Islet precursor cell (in vitro differentiated cells): ENCODE measurements at places on chromosomes 2 and 18.
A peak's percentile ranks its signal among the peaks of the same experiment; 100 is the strongest.

DNA sequence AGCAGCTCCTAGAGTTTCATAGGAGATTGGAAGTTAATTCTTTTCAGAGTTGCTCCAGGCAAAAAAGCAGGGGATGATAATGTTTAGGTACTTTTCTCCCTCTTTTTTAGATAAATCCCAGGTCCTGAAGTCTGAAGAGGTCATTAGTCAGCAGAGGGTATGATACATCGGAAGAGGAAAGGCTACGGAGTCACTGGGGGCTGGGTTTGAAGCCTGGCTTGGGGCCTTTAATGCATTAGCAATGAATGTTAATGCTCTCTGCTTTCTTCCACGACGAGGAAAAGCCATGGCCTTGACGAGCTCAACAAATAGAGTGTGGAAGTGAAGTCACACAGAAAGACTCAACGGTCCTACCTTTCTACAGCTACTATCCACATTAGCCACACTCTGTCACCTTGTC is 235.1 kb downstream of the NCKAP5 start:
- no peak for DNase-seq

DNA sequence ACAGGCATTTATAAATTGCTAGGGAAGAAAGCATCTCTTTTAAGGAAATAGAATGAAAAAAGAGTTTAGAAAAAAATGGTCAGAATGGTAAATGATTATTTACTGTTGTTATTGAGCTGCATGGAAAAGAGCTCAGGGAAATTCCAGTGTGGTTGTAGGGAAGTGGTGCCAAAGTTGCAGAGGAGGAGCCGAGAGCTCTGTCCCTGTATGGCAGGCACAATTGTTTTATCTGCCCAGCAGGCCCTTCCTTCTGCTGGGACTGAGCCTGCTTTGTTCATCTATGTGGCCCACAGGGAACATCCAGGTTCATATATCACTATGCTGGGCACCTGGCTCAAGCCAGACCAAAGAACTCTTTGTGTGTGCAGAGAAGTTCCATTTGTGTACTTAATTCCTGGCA is 80.8 kb upstream of the AGAP1 start:
- DNase-seq, result no peak

GRCh38 chr18:33577685-33578517 is at the start of gene ASXL3:
Gene ASXL3 (plus strand): TSS chr18:33578219. CDS start chr18:33578632, 413 bp downstream.
- DNase-seq, result peak; percentile 74

DNA sequence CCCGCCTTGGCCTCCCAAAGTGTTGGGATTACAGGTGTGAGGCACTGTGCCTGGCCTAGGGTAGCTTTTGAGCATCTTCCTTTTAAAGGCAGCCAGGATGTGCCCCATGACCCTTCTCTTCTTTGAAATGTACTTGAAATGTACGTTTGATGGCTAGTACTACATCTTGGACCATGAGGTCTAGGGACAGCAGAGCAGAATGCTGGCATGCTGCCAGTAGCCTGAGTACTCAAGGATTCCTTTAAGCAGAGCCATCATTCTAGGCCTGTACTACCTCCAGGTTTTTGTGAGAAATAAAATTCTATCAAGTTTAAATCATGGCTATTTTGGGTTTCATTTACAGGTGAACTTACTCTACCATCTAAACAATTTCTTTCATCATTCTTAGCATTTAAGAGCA is 2.9 kb upstream of the EML6 start:
- no peak for DNase-seq

DNA sequence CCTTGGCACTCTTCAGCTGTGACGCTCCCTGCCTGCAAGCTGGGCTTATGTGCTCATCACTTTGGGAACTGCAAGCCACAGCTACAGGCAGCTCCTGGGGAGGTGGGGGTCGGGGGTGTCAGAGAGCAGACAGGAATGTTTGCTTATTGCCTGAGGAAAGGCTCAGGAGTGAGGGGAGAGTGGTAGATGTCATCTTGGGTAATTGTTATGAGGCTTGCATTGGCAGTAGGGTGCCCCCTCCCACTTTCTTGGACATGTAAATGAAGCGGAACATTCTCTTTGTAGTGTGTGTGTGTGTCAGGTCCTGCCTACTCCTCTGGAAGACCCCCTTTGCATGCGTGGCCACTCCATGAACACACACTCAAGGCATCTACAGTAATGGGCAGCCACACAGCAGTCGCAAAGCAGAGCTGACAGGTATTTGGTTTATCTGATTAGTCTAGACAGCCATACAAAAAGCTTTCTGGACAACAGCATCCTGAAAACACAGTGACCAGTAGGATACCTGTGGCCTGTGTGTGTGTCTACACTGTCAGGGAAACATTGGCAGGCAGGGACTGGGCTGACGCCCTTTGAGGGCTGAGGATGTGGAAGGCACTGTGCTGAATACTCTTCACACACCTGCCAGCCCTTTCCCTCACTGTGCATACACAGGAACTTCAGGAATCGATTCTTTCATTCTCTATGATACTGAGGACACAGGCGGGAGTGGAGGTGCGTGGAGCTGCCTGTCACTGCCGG is 17.1 kb upstream of the MC2R start:
- DNase-seq, result no peak

DNA sequence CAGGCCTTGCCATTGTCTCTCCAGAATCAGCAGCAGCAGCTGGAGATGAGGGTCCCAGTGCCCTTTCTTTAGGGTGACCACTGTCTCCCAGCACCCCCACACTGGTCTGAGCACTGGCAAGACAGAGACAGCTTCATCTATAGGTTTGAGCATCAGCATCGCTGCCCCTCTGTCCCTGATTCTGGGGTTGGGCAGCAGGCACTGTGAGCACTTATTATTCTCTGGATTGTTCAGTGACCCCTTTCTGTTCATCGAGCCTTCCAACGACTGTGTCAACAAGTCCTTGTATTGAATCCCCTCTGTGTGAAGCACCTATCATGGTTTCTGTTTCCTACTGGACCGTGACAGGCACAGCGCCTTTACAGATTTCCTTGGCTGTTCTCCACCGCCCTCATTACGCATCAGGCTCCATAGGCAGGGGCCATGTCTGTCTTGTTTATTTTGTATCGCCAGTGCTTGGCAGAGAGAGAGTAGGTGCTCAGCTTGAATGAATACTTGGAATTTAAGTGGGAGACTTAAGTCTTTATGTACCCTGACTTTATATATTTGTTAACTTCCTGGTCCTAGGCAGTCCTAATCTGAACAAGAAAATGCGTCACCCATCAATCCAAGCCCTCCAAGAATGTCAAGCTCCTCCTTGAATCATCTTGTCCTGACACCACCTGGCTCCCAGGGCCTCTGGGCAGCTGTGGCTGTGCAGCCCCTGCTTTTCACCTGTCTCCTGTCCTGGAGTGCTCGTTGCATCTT is 11.4 kb downstream of the MALL start:
- DNase-seq, result peak; percentile 10

- DNase-seq, result no peak
Measured at GRCh38 chr2:138814123-138814898, 34.1 kb upstream of the NXPH2 start.

GRCh38 chr18:55405893-55406406 is 182.0 kb downstream of the TCF4 start:
- peak; percentile 79 for DNase-seq

DNA sequence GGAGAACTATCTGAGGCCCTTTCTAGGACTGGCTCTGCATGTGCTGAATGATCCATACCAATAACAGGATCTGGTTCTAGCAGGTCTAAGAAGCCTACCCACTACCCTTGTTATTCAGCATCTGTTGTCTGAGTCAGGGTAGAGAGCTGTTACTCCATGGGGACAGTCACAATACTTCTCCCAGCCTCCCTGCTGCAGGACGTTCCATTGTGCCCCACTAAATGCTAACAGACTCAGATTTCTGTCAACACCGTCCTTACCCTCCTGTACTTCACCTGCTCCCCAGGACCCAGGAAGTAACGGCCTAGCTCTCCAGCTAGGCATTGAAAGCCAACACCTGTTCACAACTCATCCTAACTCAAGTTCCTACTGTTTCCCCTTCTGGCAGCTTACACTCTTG is 719.7 kb upstream of the ID2 start:
- DNase-seq, result no peak

GRCh38 chr2:85185431-85185940 is 52.3 kb downstream of the TCF7L1 start:
- no peak for DNase-seq

DNA sequence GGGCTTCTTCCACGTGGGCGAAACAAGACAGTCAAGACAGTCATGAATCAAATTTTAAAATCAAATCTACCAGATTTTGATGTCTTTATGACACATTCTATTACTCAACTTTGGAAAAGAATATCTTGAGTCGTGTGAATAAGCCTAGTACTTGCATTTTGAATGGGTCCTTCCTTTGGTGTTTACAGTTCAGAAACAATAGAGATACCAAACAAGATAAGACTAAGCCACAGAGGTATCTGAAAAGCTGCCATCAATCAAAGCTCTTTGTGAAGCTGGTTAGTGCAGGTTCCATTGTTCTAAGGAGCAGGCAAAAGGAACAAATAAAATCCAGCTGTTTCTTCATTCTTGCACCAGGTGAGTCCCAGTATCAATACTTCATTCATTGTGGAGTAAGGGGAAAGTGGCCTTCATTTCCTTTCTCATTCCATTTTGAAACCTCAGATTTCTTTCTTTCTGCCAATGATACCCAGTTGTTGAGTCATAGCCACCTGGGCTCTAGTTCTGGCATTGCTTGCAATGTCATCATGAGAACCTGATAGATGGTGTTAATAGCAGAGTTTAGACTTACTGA is 151.7 kb upstream of the L3MBTL4 start:
- peak; percentile 63 for DNase-seq

- DNase-seq, result peak; percentile 84
Measured at GRCh38 chr2:31207790-31208189, 9.5 kb downstream of the CAPN14 start.

DNA sequence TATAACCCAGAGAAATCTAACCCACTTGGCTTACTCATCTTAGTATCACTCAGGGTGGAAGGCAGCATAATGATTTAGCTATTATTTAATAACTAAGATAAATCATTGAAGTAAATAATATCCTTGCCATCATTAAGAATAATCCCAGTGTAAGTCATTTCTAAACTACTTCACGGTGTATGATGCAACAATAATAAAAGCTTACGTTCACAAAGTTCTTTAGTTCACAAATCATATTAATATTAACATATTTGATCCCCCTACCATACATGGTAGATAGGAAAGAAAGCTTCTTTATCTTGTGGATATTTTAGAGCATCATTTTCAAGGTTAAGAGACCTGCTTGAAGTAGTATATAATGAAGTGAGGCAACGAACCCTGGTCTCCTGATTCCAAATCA is 401.0 kb downstream of the NCKAP5 start:
- no peak for DNase-seq

GRCh38 chr2:230924092-230924469 is 961 bp downstream of the GPR55 start:
- DNase-seq, result no peak

DNA sequence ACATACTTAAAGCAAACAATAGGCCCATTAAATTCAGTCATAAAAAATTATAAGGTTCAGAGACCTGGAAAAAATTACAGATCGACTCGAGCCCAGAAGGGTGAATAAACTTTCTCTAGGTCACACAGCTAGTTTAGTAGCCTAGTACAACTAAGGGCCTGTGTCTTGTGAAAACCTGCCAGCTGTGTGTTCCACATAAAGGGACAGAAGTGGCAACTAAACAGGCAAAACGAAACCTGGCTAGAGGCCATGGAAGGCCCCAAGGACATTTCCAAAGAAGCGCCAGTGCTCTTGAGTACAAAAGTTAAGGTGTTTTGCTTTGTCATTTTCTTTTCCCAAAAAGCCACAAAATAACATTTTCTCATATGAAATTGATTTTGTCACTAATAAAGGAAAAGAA is 164.9 kb downstream of the L3MBTL4 start:
- no peak for DNase-seq

DNA sequence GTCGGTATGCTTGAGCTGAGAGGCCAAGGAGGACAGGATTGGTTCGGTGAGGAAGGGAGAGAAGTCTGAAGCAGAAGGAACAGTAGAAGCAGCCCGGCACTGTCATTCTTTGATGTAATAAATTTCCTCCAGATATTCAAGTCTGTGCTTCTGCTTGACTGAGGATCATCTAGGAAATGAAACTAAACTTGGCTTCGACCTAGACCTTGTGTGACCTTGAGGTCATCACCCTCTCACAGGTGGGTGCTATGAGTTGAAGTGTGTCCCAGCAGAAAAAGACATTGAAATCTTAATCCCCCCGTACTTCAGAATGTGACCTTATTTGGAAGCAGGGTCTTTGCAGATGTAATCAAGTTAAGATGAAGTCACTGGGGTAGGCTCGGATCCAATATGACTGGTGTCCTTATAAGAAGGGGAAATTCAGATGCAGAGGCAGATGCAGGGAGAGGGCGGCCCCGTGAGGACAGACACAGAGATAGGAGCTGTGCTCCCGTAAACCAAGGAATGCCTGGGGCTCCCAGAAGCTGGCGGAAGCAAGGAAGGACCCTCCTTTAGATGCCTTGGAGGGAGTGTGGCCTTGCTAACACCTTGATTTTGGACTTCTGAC is 49.0 kb downstream of the PRKCE start:
- DNase-seq, result no peak

DNA sequence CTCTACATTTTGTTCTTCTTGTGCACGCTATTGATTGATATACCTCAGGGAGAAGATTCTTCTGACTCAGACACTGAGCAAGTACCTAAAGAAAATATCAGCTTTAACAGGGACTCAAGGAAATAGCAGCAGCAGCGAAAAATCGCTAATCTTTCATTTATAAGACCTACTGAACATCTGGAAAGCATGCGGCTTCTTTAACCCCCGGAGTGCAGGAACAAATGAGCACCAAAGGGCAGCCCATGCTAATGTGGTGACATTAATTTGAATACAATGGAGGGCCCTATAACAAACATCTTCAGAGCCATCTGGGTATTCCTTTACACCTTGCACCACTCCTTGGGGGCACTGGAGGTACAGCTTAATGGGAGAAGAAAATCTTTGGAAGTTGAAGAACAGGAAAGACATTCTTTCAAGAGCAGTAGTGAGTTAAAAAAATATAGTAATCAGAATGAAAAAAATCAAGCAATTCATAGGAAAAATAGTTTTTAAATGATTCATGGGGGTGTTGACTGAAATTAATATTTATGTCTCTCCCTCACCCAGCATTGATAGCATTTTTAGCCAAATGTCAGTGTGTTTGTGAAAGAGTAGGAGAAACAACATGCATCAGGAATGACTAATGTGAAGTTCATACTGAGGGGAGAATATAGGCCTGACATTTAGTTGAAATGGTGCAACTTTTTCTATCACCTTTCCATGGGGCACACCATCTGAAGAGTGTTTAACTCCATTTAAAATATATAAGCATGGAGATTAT is 281.7 kb downstream of the HRH4 start:
- DNase-seq, result no peak

GRCh38 chr2:197620133-197620532 is 55.3 kb downstream of the RFTN2 start:
- no peak for DNase-seq

DNA sequence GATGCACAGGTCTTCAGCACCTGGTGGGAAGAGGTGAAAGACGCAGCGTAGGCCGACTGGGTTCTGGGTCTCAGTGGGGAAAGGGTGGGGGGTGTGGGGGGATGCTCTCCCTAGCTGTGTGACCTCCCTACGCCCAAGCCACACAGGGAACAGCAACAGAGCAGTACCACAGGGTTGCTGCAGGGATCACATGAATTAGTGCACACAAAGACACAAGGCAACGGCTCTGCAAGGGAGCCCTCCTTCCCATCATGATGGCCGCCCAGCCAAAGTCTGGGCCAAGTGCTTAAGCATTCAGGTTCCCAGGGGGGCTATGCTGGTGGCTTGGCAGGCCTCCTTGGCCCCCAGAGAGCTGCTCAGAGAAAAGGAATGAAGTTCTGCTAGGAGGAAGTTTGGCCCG is 28.2 kb upstream of the GBX2 start:
- DNase-seq, result peak; percentile 32
